ENCODE measurements at places on chromosomes 1 and 21.
A peak's percentile ranks its signal among the peaks of the same experiment; 100 is the strongest.

DNA sequence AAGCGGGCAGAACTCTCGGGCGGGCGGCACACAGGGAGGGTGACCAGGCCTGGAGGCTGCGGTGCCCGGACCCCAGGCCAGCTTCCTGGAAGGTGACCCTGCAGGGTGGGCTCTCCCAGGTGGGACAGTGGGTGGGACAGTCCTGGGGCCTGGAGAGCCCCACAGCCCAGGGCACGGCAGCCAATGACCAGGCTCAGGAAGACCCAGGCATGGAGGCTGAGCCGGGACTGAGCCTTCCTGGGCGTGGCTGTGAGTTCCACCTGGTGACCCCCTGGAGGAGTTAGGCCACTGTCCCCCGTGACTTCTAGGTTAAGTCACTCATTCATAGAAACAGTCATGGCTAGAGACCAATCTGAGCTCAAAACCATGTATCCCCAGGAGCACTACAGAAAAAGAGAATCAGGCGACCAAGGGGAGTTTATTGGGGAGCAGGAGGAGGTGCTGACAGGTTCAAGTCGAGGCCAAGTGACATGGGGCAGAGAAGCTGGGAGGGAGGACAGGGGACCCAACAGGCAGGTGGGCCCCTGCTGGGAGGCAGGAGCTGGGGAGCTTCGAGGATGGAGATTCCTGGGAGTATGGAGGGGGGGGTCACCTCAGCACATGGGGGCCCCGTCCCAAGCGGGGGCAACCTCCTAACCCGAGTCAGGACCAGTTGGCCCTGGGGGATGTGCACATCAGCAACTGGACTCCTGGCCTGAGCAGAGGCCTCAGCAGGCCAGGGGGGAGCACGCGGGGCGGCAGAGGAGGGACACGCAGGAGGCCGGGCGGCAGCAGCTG lies 1.2 kb downstream of the KRTAP10-5 start:
- DNase-seq, result no peak

DNA sequence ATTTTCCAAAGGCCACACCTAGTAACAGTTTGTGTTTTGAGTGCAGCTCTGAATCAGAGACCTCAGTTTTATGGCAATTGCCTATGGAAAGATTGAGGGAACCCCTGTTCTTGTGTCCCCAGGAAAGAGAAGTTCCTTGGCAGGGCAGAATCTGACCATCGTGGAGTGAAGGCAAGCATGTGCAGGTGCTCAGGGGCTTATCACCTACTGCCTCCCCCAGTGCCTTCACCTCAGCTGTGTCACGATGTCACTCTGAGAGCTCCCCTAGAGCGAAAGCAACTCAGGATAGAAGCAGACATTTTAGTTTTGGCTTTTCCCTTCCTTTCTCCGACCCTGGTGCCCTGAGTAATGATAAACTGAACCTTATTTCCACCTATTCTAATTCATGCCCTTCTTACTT lies 1.8 kb upstream of the SPRR1A start:
- DNase-seq, result no peak

DNA sequence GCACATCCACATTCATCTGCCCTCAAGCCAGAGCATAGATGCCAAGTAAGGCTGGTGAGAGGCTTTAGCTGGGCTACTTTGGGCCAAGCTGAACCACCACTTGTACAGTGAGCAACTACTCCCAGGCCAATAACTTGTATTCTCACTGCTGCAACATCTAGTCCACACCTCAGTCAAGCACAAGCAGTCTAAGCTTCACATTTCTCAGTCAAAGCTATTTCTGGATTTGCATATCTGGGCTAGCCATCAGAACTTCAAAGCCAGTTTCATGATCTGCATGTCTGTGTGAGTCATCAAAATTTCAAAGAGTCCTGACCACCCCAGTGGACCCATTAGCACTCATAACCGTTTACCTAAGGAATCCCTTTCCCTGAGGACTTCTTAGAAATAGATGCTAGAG lies 77.7 kb upstream of the DIRAS3 start:
- no peak for DNase-seq

DNA sequence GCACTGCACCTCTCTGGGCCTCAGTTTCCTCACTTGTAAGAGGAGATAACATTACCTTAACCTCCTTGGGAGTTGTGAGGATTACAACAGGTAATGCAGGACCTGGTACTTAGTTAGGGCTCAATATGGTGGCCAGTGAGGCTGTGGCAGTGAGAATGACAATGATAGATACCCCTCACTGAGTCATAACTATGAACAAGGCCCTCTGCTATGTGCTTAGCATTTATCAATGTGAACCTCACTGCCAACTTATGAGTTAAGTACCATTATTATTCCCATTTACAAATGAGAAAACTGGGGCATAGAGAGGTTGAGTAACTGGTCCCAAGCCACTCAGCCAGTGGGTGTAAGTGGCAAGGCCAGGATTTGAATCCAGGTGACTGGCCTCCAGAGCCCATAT lies 64.4 kb downstream of the HMGB4 start:
- no peak for DNase-seq

DNA sequence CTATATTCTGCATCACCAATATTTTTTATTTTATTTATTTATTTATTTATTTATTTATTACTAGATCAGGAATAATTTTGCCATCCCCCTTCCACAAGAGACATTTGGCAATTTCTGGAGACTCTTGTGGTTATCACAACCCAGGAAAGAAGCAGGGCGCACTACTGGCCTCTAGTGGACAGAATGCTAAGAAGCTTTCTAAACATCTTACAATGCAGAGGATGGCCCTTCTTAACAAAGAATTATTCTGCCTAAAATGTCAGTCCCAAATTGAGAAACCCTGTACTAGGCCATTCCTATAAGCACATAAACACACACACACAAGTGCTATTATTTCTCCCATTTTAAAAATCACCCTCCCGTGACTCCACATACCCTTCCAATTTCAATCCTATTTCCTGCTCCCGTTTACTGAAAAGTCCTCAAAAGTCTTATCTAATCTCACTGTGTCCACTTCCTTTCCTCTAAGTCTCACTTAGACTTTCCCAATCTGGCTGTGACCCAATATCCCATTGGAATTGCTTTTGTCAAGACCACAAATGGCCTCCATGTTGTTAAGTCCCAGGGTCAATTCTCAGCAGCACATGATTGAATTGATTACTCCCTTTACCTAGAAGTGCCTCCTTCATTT lies 43.7 kb upstream of the RNF11 start:
- DNase-seq, result peak; percentile 49

GRCh38 chr1:112840631-112841624 lies 115.1 kb downstream of the SLC16A1 start:
- no peak for DNase-seq

DNA sequence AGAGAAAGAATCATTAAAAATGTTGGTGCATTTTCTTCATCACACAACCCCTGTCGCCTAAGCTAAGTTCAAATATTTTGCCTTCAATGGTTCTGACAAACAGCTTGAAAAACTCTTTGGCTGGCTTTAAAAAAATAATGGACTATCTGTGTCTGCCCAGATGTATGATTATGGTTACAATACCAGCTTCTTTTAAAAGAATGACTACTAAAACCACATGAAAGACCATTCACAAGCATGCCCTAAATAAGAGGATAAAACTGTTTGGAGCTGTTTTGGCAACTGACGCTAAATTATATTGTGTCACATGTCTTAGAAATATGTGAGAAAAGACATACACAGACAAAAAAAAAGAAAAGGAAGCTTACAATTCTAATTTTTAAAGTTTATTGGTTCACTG lies 23.7 kb upstream of the PLPPR4 start:
- no peak for DNase-seq

GRCh38 chr1:97258597-97258996 lies 537.0 kb downstream of the PTBP2 start:
- DNase-seq, result no peak

DNA sequence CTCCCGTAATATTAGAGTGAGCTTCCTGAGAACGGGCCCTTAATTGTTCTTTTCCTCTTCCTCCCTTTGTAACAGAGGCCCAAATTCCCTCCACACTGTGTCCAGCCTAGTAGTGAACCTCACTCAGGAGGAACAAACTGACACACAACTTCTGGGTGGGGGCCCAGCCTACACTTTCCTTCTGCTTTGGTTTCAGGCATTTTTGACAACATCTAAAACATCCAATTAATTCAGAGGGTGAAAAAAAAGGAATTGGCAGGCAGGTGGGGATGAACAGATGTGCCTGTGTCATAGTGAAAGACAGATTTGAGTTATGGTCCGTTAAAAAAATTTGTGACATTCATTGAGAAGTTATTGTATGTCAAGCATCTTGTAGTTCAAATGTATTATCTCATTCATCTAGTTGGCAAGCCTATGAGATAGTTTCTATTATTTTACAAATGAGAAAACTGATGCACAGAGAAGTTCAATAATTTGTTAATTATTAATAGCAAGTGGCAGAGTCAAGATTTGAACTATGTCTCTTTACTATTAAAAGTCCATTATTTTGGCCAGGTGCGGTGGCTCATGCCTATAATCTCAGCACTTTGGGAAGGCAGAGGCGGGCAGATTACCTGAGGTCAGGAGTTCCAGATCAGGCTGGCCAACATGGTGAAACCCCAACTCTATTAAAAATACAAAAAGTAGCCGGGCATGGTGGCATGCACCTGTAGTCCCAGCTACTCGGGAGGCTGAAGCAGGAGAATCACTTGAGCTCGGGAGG lies 41.6 kb upstream of the LRIG2 start:
- no peak for DNase-seq

- no peak for DNase-seq
These were observed 156.0 kb downstream of the SLC45A1 start for GRCh38 chr1:8473891-8474300.

DNA sequence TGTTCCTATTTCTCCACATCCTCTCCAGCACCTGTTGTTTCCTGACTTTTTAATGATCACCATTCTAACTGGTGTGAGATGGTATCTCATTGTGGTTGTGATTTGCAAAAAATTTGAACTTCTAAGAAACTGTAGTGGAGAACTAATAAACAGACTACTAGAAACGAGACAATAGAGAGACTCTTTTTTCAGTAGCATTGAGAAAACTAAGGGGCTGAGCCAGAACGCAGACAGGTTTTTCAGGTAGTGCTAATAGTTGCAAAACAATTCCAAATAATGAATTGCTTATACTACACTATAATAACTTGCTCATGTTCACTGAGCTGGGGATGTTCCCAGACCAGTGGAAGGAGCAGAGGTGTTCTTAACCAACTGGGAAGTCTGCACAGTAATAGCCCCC lies 98.8 kb upstream of the DPH5 start:
- DNase-seq, result no peak

DNA sequence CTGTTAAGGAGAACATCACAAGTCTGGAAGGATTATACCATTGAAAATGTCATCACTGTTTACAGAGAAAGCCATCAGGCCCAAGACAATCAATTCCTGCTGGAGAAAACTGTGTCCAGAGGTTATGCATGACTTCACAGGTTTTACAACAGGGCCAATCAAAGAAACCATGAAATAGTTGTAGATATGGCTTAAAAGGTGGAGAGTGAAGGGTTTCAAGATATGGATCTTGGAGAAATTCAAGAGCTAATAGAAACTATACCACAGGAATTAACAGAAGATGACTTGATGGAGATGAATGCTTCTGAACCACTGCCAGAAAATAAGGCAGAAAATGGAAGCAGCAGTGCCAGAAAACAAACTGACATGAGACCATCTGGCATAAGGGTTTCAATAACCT lies 30.2 kb downstream of the USP1 start:
- no peak for DNase-seq

GRCh38 chr1:53725238-53725689 lies 13.7 kb downstream of the GLIS1 start:
- DNase-seq, result peak; percentile 54

- no peak for DNase-seq
These were observed 75.3 kb upstream of the COL6A1 start for GRCh38 chr21:45906196-45906805.

GRCh38 chr1:9890224-9890731 lies 19.8 kb downstream of the CTNNBIP1 start:
- DNase-seq, result peak; percentile 29

DNA sequence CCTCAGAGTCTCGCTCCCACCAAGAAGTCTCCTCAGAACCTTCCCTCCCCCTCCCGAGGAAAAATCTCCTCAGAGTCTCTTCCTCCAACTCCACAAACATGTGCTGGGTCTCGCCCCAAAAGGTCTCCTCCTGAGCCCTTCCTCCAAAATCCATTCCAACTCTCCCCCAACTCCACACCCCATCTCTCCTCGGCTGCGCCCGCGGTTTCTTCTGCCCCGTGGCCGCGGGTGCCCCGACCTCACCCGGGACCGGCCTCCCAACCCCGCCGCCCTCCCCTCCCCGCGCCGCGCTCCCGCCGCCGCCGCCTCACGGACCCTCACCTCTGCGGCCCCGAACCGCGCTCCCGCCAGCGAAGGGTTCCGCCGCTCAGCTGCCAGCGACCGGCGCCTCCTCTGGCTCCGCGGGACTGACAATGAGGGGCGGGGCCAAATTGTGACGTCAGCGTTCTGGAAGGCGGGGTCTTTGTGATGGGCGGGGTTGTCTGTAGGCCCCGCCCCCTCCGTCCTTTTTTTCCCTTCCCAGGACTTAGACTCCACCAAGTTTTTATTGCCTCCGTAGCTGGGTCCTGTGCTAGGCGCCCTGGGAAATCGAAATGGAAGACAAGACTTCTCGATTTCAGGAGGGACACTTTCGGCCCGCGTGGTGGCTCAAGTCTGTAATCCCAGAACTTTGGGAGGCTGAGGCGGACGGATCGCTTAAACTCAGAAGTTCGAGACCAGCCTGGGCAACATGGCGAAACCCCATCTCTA lies at the start of gene LUZP1:
TSS of gene LUZP1 (minus strand) at position 412 of the 750 bp plus-strand sequence.
- DNase-seq, result peak; percentile 83

DNA sequence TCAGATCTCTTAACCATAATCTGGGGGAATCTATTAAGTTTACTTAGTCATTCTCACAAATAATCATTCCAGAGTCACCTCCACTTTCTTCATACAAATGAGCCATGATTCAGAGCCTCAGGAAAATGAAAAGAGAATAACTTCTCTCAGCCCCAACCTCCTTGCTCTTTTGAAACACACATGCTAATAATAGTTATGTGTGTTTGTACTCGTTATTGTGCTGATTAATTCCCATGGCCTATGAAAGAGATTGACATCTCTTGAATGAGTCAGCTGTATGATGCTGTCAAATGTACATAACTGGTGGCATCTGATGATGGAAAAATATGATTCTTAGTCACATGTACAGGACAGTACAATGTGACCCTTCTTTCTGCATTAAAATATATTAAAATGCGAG lies 41.5 kb downstream of the DTL start:
- DNase-seq, result no peak

DNA sequence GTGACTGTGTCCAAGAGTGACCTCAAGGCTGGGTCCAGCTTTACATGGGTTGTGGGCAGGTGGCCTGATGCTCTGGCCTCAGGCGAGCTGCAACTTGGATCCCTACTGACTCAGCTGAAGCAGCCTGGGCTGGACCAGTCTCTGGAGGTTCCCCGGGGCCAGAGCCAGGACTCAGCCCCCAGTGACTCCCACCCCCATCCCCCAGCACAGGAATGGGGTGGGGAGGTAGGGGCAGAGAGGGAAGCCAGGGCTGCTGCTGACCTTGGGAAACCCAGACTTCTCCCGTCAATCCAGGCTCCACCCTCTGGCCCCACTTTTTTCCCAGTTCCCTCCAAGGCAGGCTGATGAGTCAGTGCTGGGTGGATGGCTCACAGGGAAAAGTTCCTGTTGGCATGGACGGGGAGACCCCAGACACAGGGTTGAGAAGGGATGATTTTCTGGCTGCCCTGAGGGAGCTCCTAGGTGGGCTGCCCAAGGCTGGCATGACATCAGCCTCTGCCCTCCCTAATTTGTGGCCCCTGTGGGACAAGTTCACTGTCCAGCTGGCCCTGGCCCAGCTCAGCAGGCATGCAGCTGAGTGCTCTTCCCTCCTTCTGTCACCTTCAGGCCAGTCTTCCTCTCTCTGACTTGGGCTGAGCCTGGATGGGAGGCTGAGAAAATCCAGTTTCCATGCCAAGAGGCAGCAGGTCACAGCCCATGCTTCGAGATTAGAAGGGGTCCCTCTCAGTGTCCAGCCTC lies 2.2 kb downstream of the ZC3H12A start:
- DNase-seq, result peak; percentile 45

Measured in BE2C (cell line).